ENCODE measurements at places on chromosomes 6 and 20.

- no peak for DNase-seq
These were observed 76.9 kb downstream of the STK35 start for GRCh38 chr20:2178318-2179232.

- no peak for DNase-seq
These were observed 58.3 kb downstream of the COL12A1 start for GRCh38 chr6:75147512-75147911.

DNA sequence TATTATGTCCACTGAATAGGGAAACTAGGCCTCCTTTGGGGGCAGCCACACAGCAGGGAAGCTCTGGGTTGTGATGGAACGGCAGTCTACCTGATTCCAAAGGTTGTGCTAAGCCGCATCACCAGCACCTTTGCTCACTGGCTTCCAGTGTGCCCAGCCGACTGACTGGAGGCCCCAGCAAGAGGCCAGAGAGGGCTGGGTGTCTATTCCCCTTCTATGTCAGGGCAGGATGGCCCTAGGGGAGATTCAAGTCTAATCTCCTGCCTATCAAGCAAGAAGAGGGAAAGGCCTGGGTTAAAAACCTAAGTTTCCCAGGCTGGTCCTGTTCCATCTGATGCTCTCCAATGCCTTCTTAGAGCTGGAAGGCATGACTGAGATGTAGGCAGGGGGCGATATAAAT is 53.6 kb downstream of the JPH2 start:
- DNase-seq: no peak

- DNase-seq: no peak
These were observed 151.5 kb upstream of the STMND1 start for GRCh38 chr6:16950302-16950701.
